ENCODE measurements at places on chromosomes 1 and 21.

DNA sequence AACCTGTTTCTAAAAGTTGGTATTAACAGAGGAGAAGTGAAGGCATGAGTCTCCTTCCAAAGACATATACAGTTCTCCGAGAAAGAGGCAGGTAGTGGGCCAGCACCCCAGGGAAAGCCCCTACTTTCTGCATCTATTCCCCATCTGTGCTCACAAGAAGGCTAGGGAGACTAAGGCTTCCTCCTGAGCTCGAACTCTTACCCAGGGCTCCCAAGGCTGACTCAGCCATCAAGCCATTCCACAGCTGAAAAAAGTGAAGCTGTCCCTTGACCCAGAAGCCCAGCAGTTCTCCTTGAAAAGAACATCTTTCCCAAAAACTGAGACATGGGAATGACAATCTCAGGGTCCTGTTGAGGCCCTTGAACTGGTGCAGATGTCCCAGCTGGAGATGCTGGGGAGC, 1.9 kb upstream of the PADI3 start:
- no peak for DNase-seq

DNA sequence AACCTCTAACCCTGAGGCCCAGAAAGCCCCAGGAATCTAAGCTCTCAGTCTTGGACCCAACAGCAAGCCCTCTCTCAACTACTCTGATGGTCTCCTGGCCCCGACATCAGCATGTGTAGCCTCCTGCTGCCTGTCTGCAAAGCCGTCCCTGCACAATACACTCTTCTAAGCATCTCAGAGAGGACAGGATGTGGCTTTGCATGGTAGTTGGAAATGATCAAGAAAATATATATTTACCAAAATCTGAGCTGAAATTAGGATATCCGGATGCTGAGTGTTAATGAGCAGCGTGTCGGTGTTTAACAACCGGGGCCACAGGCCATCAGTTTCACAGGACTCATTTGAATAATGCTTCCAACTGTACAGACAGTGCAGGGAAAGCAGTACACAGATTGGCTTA, 59.1 kb upstream of the SIM2 start:
- no peak for DNase-seq

DNA sequence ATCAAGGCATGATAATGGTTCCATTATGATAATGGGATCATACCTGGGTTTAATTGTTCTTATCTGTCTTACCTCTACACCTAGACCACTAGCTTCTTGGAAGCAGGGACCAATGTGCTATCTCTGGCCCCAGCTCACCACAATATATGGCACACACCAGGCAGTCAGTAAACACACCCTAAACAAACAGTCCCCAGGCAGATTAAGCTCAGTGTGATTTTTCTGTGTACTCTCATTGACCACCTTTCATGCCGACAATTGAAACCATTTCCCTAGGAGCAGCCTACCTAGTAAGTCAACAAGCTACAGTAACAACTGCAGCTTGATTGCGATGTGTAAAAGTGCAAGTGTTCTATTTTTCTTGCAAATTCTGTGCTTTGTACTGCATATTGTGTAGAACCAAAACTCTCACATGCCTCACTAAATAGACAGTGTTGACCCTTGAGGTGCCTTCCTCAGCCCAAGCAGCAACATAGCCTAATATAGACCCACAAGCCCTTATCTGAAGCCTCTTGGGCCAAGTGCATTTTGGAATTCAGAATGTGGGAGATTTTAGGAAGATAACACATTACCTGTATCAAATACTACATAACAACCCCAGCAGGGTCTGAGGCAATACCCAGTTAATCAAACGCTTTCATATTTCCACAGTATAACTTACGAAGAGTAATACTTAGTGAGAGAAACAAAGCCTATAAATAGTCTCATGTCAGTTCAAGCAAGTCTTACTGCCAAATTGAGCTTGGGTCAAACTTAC, 32.0 kb downstream of the INPP5B start:
- DNase-seq: no peak

DNA sequence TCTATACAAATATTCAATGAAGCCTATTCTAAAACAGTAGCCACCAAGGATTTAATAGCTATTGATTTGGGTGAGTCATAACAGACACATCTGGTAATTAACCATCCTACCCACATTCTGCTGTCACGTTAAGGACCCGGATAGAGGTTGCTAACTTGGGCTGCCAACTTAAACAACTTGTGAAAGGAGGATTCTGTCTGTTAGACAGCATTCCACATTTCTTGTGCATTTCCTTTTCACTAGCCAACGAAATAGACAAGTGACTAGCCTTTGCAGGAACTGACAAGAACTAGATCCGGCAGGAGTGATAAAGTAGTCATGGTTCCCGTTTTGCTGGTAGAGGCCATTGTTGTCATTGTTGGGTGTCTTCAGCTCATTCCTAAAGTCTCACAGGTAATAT, 9.5 kb downstream of the DSCAM start:
- no peak for DNase-seq

DNA sequence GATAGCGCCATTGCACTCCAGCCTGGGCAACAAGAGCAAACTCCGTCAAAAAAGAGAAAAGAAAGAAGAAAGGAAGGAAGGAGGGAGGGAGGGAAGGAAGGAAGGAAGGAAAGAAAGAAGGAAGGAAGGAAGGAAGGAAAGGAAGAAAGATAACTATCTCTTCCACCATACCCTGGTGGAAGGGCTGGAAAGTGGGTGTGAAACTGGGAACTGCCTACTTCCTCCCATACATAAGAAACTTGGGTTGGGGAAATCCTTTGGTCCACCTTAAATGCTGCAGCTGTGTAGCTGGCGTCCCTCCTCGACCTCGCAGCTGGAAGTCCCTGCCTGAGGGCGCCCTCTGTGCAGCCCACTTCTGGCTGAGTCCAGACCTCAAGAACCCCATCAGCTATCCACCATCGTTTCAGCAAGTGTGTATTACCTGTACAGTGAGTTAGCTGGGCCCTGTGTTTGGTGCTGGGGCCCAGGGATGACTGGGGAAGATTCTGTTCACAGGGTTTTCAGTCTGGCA, 4.6 kb upstream of the FAM167B start:
- no peak for DNase-seq

GRCh38 chr21:31576428-31576827, 83.1 kb upstream of the SOD1 start:
- no peak for DNase-seq

- no peak for DNase-seq
These were observed 149.4 kb upstream of the COL6A1 start for GRCh38 chr21:45831991-45832740.

DNA sequence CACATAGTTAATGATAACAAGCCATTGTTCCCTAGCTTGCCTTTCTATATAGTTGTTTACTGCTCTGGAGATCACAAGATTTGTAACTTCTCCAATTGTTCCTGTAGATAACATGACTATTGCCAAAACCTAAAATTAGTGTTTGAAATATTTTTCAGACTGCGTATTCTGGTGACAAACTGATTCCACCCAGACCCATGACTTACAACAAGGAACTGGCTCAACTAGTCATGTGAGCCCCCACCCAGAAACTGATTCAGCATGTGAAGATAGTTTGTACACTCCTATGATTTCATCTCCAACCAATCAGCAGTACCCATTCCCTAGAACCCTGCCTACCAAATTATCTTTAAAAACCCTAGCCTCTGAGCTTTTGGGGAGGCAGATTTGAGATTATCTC, 131.4 kb upstream of the BCL9 start:
- DNase-seq: no peak
